ENCODE measurements at places on chromosomes 2 and 18.
A peak's percentile ranks its signal among the peaks of the same experiment; 100 is the strongest.

- no peaks in the 10 kb centered on the region for H3K36me3 ChIP-seq
- H3K27ac ChIP-seq: no peak overlapping the region
- no peak for DNase-seq
- H3K4me1 ChIP-seq: no peaks in the 10 kb centered on the region
Observed at GRCh38 chr2:178530625-178531142, 50.4 kb downstream of the PLEKHA3 start.

DNA sequence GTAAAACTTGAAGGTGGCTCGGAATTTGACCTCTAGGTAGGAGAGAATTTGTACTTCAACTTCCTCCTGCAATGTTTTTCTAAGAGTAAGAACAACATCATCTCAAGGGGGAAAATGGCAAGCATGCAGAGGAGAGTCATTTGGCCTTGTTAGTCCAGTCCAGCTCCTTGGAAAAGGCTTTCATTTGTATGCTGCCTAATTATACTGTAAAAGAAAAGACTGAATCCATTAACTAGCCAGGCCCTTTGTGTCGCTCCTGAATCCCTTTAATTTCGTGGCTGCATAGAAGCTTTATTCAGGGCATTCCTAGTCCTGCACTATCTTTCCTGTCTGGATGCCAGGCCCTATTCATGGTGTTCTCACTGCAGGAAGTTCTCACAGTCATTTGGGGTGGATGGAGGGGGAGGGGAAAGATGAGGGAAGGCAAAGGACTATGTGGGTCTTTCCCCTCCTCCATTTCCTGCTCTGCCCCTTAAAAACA, 36.0 kb downstream of the PHLPP1 start:
- H3K4me1 ChIP-seq: peaks cover 46% of the 10 kb centered on the region
- H3K36me3 ChIP-seq: no peaks in the 10 kb centered on the region
- H3K27me3 ChIP-seq: no peaks in the 10 kb centered on the region
- DNase-seq: peak; percentile 52
- H3K4me3 ChIP-seq: no peak overlapping the region
- no peak overlapping the region for H3K27ac ChIP-seq

GRCh38 chr2:27838502-27838901, 51.7 kb downstream of the RBKS start:
- H3K4me3 ChIP-seq: no peak overlapping the region
- H3K36me3 ChIP-seq: no peaks in the 10 kb centered on the region

DNA sequence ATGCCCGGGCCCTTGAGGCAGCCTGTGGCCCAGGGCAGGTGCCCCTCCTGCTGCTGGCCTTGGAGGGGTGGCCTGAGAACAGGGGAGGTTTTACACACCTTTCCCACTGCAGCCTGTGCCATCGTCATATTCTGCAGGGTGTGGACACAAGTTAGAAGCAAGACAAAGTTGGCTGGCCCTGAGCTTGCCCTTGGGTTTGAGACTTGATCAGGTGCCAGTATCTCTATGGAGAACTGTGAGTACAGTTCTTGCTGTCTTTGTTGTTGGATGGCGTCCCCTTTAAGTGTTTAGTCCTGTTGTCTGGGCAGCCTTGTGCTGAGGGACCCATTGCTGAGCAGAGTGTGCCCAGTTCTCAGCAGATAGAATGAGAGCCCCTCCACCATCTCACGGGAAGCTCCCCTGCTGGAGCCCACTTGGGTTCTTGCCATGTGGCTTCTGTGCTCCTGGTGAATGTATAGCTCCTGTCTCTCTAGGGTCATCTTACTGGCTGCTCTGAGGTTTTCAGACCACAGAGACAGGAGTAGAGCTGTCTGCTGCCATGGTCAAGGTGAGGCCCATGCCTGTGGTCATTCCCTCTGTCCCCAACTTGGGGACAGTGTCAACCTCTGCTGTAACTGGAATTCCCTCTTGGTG, 115.9 kb downstream of the SH3RF3 start:
- no peaks in the 10 kb centered on the region for H3K36me3 ChIP-seq
- no peak overlapping the region for H3K4me3 ChIP-seq
- H3K27ac ChIP-seq: no peak overlapping the region
- no peak for DNase-seq

- H3K27me3 ChIP-seq: no peaks in the 10 kb centered on the region
- no peaks in the 10 kb centered on the region for H3K4me1 ChIP-seq
- no peak overlapping the region for H3K4me3 ChIP-seq
- H3K36me3 ChIP-seq: no peaks in the 10 kb centered on the region
- no peak overlapping the region for H3K27ac ChIP-seq
- no peak for DNase-seq
Observed at GRCh38 chr2:29079887-29080286, 5.6 kb upstream of the PCARE start.

DNA sequence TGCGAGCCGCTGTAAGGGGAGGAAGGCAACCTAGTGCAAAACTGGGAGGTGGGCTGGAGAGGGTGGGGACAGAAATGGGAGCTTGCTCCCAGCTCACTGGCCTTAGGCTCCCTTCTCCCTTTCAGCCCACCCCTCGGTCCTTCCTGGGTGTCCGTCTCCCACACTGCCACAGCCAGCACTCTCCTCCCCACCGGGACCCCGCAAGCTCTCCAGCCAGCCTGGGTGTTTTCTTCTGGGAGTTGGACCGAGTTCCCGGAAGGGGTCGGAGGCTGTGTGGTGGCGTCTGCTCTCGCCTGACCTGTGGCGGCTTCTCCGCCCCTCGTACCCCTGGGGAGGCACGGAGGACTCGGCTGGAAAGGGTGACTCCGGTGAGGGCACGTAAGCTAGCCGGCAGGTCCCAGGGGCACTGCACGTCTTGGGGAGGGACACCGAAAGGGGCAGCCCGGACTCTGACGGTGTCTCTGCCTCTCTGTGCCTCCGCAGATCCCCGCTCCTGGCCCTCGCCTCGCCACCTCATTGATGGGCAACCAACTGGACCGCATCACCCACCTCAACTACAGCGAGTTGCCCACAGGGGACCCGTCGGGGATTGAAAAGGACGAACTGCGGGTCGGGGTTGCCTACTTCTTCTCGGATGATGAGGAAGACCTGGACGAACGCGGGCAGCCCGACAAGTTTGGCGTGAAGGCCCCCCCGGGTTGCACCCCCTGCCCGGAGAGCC, 1.1 kb downstream of the LRATD1 start:
- H3K36me3 ChIP-seq: no peaks in the 10 kb centered on the region
- no peak for DNase-seq
- peak overlapping the region; percentile 91 for H3K27ac ChIP-seq
- H3K4me1 ChIP-seq: peaks cover 45% of the 10 kb centered on the region
- H3K27me3 ChIP-seq: no peaks in the 10 kb centered on the region
- peak overlapping the region; percentile 26 for H3K4me3 ChIP-seq
